Glutamatergic neuron (in vitro differentiated cells): ENCODE measurements at places on chromosomes 13 and 19.

- DNase-seq, result no peak
Observed at GRCh38 chr19:13334801-13335481, 171.3 kb downstream of the CACNA1A start.

DNA sequence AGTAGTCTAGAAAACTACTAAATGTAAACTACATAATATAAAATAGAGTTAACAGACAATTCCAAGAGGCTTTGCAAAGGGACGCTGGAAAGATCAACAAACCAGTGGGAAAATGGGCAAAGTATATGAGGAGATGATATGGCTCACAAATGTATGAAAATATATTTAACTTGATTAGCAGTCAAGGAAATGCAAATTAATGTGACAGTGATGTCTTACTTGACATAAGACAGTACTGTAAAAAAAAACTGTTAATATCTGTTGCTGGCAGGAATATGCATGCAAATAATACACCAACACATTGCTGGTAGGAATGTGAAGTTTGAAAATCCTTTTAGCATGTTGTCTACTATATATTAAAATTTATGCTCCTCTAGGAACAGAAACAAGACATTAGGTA, 136.1 kb downstream of the ATP8A2 start:
- DNase-seq, result no peak

- no peak for DNase-seq
Observed at GRCh38 chr13:43031881-43032280, 8.5 kb downstream of the DNAJC15 start.

DNA sequence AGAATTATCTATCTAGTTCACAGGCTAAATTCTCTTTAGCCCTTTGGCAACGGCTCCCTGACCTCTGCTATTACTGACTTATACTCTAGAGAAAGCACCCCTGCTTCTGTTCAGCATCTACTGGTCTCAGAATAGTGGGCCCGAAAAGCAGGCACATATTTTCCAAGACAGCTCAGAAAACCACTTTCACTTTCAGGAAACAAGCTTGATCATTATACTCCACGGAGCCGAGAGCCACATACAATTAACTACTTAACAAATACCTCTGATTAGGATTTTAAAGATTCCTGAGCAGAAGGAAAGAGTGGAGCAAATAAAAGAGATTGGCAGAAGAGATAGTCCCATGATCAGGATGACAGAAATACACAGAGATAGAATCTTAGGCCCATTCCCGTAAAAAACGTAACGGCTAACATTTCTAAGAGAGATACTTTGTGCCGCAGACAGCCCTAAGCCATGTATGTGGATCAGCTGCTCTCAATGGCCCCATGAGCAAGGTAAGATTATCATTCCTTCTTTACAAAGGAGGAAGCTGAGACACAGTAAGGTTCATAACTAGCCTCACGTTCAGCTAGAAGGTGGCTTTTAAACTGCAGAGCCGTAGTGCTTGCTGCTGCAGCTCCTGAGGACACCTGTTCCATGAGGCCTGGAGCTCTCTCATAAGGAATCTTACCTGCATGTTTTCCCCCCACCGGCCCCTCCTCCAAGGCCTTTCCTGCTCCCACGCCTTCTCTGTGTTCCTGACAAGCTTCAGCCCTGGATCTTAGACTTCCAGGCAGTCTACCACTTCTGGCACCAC, 227.2 kb downstream of the FOXO1 start:
- DNase-seq, result no peak

DNA sequence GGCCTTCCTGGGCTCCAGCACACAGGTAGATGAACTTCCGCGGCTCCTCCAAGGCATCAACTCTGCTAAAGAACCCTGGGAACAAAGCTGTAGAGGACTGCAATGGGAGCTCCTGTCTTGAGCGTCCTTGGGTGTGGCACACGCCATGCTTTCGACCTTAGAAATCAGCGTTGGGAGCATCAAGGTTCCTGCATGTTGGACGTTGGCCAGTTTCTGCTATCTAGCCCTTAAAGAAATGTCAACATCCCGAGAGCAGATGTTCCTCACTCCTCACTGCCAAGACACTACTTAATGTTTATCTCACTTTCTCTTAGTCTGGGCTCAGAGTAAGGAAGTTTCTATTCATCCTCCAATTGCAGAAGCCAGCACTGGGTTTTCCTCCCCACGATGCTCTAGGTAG, 70.6 kb upstream of the MEDAG start:
- DNase-seq, result no peak

DNA sequence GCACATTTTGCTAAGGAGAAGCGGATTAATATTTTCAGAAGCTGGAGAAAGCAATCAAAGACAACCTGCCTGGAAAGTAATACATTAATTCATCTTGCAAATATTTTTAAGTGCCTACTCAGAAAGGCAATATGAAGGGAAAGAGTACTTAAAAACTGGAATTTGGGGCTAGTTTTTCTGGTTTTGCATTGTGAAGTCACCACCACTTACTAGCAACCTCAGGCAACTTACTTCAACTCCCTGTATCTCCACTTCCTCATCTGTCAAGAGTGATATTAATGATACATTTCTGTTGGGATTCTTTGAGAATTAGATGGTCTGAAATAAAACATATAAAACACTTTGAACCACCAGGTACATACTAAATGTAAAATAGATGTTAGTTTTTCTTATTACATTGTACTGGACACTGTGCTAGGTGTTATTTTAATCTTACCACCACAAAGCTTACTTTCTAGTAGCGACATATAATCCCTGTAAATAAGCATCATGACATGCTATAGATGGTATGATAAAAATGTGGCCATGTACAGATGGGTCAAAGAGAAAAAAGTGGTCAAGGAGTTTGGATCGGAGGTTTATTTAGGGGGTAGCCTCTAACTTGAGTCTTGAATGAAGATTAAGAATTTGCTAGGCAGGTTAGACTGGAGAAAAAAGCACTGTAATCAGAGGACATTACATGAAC, 101.2 kb downstream of the SPRY2 start:
- no peak for DNase-seq

GRCh38 chr13:62625214-62625881, 1209.7 kb upstream of the PCDH20 start:
- no peak for DNase-seq

GRCh38 chr13:52885141-52885540, 36.7 kb upstream of the PCDH8 start:
- DNase-seq, result no peak

DNA sequence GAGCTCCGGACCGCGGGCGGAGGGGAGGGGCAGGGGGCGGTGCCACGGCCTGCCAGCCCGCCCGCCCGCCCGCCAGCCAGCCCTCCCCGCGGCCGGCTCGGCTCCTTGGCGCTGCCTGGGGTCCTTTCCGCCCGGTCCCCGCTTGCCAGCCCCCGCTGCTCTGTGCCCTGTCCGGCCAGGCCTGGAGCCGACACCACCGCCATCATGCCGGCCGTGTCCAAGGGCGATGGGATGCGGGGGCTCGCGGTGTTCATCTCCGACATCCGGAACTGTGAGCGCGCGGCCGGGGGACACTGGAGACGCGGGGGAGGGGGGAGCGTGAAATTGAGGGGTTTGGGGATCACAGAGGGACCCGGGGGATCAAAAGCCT, at the start of gene AP2A1:
AP2A1 (plus strand) TSS at position 72 of the 370 bp plus-strand sequence; CDS start at position 205, 133 bp downstream.
- DNase-seq, result no peak

DNA sequence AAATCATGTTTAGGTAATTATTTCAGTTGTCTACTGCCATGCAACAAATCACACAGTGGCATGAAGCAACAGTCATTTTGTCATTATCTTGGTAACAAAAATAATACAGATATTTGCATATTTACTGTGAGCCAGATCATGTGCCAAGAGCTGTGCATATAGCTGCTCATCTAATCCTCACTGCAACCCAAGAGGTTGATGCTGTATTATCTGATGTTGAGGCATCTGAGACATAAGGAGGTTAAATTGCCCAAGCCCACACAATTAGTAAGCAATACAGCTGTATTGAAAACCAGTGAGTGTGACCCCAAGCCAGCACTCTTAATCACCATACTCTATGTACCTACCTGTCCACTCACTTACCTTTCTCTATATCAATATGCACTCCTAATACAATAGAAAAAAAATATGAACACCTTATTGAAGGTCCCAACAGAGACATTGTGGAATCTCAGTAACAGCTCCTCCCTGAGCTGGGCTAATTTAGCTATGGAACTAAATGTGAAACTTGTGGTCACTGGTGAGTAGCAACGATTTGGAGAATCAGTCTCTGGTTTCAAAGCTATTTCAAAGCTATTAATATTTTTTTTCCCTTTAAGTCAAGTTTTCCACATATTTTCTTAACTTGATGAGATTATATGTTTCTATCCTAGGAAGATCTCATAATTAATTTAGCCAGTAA, 185.2 kb downstream of the KLF12 start:
- no peak for DNase-seq

- DNase-seq, result no peak
Observed at GRCh38 chr13:22198641-22199217, 527.9 kb downstream of the FGF9 start.

GRCh38 chr19:17803264-17803896, 8.4 kb downstream of the B3GNT3 start:
- no peak for DNase-seq

GRCh38 chr13:96185818-96186217, 95.9 kb downstream of the HS6ST3 start:
- no peak for DNase-seq

DNA sequence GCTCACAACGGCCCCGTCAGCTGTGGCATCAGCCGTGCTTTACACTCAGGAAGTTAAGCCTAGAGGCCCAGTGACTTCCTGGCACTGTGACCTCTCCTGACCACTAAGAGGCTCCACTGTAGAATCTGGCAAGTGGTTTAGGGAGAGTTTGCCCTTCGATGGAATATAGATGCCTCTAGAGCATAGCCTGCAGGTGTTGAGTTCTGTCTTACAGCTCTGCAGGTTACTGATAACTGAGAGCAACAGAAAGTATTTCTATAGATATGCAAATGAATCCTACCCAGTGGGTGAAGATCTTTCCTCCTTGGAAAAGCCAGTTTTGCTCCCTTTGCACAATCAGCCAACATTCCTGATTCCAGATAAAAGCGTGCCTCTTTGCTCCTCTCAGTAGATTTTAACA, 35.8 kb downstream of the ATP12A start:
- no peak for DNase-seq

- peak; percentile 74 for DNase-seq
Observed at GRCh38 chr19:49064768-49065611, at the start of gene NTF4. TSS of gene NTF4 (minus strand) at chr19:49064818. CDS start at chr19:49061997, 2,821 bp downstream.

DNA sequence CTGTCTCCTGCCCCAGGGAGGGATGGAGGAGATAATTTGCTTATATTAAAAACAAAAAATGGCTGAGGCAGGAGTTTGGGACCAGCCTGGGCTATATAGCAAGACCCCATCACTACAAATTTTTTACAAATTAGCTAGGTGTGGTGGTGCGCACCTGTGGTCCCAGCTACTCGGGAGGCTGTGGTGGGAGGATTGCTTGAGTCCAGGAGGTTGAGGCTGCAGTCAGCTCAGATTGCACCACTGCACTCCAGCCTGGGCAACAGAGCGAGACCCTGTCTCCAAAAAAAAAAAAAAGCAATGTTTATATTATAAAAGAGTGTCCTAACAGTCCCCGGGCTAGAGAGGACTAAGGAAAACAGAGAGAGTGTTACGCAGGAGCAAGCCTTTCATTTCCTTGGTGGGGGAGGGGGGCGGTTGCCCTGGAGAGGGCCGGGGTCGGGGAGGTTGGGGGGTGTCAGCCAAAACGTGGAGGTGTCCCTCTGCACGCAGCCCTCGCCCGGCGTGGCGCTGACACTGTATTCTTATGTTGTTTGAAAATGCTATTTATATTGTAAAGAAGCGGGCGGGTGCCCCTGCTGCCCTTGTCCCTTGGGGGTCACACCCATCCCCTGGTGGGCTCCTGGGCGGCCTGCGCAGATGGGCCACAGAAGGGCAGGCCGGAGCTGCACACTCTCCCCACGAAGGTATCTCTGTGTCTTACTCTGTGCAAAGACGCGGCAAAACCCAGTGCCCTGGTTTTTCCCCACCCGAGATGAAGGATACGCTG, 184.0 kb downstream of the KDM4B start:
- DNase-seq, result no peak

DNA sequence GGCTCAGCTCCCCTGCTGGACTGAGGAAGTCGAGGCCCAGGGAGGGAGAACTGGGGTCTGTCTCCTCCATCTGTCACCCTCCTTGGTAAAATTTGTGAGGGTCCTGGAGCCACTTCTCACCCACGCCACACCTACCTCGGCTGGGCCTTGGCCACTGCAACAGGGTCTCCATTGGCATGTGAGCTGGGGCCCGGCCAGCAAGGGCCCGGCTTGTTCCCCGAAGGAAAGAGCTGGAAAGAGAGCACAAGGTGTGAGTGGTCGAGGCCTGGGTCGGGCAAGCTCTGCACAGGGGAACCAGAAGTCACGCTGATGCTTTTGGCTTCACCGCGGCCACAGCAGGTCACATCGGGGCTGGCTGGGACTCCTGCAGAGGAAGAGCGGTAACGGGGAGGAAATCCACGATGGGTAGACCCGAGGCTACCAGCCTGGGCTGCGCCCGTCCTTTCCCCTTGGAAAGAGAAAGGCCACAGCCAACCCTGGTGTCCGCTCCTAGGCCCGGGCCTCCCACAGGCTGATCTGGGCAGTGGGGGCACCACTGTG, 9.0 kb downstream of the NANOS3 start:
- no peak for DNase-seq
